ENCODE measurements at places on chromosomes 3 and 15. TPM values are rescaled to one million over a fixed set of nuclear protein-coding genes. Genes with fewer than 3 reads are reported as not detected.

The LDHAL6B gene
- total RNA-seq, result not detected

The MITF gene
- total RNA-seq, result 9.8 TPM

The NR1I2 gene
- total RNA-seq, result not detected

The ADIPOQ gene
- not detected for total RNA-seq

The PROS1 gene
- 13.9 TPM for total RNA-seq

The RAB27A gene
- 11.3 TPM for total RNA-seq

The GCSAM gene
- not detected for total RNA-seq

The CLRN1 gene
- total RNA-seq, result not detected

The NPAP1 gene
- total RNA-seq, result not detected

The HES1 gene
- total RNA-seq, result 13.9 TPM

The HCN4 gene
- 0.37 TPM for total RNA-seq

The CFAP161 gene
- total RNA-seq, result not detected

The FBXO22 gene
- 72.4 TPM for total RNA-seq

The FRG2C gene
- total RNA-seq, result not detected

The SLC6A1 gene
- total RNA-seq, result not detected

The ISL2 gene
- 3.8 TPM for total RNA-seq

The COL7A1 gene
- 138 TPM for total RNA-seq

The ARNT2 gene
- total RNA-seq, result 13.6 TPM

The NAALADL2 gene
- total RNA-seq, result 0.34 TPM

The ULK4 gene
- total RNA-seq, result 5.7 TPM

The TM4SF18 gene
- 31.8 TPM for total RNA-seq

The C15orf62 gene
- not detected for total RNA-seq

The FBXW12 gene
- not detected for total RNA-seq

The OR5H15 gene
- not detected for total RNA-seq

The ONECUT1 gene
- 0.17 TPM for total RNA-seq

The GNAT1 gene
- total RNA-seq, result not detected

The CHL1 gene
- not detected for total RNA-seq

The PLA2G4E gene
- total RNA-seq, result not detected

The DPH3 gene
- total RNA-seq, result 25.2 TPM

The TRPM1 gene
- total RNA-seq, result not detected

The C15orf39 gene
- 31.7 TPM for total RNA-seq

The GABRB3 gene
- total RNA-seq, result 76.9 TPM

The TRIM59 gene
- 12.4 TPM for total RNA-seq

The SNTN gene
- total RNA-seq, result not detected

The RBSN gene
- total RNA-seq, result 11.3 TPM

The GOLGA6B gene
- not detected for total RNA-seq

The ZNF860 gene
- 1.4 TPM for total RNA-seq

The BFSP2 gene
- not detected for total RNA-seq

The SAMD7 gene
- not detected for total RNA-seq

The A4GNT gene
- not detected for total RNA-seq

The KATNBL1 gene
- 29.6 TPM for total RNA-seq

The DAG1 gene
- total RNA-seq, result 60.7 TPM

The SPESP1 gene
- not detected for total RNA-seq

The SNX22 gene
- total RNA-seq, result 0.74 TPM

The TRPC1 gene
- total RNA-seq, result 4.7 TPM

The UBE3A gene
- total RNA-seq, result 20.9 TPM

The BCHE gene
- total RNA-seq, result 0.79 TPM

The TUSC7 gene
- not detected for total RNA-seq

The OIP5 gene
- total RNA-seq, result 13.3 TPM

The SAXO2 gene
- 1.3 TPM for total RNA-seq

The HDC gene
- 0.07 TPM for total RNA-seq

The RARB gene
- 7.6 TPM for total RNA-seq

The MOBP gene
- total RNA-seq, result not detected

The RTP1 gene
- total RNA-seq, result not detected

The KBTBD13 gene
- not detected for total RNA-seq

The P4HTM gene
- 14.5 TPM for total RNA-seq

The TMCO5A gene
- total RNA-seq, result not detected

The SOX14 gene
- not detected for total RNA-seq

All from A549 treated with GW870086 at 1 μM for 4 hours (cell line).